ENCODE measurements at places on chromosomes 6 and 20.

DNA sequence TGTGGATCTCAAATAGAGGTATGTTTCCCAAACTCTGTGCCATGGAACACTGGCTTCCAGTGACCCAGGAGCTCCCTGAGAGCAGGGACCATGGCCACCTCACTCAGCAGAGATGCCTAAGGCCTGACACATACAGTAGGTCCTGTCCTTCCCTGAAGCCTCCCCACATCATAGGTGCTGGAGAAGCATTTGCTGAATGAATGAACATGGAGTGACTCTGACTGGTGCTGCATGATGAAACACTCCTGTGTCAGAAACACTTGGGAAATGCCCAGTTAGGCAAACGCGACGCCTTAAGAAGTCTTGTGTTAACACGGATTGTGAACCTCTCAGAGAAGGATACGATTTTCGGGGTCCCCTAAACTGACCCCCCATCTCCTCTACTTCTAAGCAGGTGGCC, 14.3 kb downstream of the SLA2 start:
- no peak for DNase-seq

DNA sequence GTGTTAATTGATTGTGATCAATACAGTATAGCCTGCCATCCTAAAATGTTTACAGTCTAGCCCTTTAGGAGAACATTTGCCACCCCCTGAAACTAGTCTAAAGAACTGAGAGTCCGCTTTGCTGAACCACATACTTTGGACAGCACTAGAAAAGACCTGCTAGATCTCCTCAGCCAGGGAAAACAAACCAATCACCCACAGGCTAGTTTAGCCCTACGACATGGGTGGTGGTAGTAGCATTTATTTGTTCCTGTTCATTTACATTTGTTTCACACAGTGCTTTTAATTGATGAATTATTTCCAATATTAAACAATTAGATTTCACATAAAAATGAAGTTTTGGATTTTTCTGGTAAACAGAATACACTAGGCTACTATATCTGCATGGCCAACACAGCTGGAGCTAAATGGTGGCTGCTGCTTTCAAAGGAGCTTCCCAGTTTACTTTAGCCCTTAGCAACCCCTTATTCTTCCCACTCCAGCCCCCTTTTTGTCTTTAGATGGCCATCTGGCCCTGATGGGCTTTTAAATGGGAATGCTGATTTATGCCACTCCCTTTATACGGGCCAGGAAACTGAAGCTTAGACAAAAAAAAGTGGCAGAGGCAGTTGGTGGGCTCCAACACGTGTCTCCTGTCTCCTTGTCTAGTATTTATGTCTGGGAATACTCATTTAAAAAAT, 72.4 kb downstream of the ADGRG6 start:
- DNase-seq: no peak

GRCh38 chr20:44195605-44196004, 8.6 kb upstream of the JPH2 start:
- no peak for DNase-seq

DNA sequence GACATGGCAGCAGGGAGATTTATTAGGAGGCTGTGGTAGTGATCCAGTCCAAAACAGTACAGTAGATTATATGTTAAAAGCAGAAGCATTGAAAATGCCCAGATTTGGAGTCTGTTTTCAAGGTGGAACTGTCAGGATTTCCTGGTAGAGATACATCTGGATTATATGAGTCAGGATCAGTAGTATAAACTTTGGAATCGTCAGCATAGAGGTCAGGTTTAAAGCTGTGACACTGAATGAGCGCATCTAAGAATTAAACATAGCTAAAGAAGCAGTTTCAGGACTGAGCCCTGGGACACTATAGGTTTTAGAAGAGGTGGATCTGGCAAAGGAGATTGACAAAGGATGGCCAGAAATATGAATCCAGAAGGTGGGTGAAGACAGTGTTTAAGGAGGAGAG, 60.4 kb downstream of the RNF144B start:
- no peak for DNase-seq

DNA sequence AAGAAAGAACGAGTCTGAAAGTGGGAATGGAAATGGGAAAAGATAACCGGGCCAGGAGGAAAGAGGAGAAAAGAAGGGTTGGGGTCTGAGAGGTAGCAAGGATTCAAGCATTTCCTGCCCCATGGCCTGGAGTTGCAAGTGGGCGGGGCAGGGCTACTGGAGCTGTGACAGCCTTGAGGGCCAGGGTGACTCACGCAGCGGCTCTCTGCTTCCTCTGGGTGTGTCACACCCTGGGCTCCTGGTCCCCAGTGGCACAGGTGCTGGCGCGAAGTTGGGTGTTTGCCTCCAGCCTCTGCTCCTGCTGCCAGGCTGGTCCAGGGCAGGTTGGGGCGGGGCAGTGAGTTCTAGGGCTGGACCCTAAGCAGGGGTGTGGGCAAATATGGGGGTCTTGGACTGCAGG, 3.3 kb upstream of the ULBP3 start:
- DNase-seq: no peak

DNA sequence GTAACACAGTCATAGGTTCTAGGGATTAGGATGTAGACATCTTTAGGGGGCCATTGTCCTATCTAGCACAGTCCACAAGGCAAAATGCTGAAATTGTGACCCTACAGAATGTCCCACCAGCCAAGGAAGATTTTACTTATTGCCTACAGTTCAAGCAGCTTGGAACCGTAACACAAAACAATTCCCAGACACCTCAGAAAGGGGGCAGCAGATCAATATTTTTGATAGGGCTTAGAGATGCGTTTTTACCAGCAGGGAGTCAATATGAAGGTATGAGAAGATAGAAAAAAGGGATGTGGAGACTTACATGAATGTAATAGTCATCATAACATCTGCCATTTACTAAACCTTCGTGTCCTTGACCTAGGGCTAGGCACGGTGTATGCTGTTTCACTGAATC, 81.0 kb downstream of the TMEM170B start:
- DNase-seq: no peak

DNA sequence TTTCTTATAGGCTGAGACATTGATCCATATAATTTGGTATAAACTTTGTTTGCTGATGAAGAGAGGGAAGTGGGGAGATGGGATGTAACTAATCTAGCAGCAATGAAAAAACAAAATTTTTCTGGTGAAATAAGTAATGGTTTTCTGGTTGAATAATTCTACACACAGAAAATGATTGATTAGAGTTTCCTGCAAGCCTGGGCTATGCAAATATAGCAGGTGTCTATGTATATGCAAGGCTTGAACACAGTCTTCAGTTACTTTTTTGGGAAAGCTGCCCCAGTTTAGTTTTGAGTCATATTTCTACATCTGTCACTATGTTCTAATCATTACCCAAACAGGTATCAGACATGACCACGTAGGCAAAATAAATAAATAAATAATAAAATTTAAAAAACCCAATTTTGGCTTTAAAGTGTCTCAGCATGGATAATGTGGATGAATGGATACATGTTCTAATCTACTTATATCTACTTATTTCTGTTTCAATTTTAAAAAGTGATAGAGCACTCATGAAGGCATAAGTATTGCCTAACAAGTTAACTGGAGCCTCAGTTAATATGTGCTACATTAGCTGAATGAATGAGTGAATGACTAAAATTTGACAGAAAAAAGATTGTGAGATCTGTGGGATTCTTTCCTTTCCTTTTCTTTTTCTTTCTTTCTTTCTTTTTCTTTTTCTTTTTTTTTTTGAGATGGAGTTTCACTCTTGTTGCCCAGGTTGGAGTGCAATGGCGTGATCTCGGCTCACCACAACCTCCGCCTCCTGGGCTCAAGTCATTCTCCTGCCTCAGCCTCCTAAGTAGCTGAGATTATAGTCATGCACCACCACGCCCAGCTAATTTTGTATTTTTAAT, 37.2 kb upstream of the TFB1M start:
- DNase-seq: no peak

DNA sequence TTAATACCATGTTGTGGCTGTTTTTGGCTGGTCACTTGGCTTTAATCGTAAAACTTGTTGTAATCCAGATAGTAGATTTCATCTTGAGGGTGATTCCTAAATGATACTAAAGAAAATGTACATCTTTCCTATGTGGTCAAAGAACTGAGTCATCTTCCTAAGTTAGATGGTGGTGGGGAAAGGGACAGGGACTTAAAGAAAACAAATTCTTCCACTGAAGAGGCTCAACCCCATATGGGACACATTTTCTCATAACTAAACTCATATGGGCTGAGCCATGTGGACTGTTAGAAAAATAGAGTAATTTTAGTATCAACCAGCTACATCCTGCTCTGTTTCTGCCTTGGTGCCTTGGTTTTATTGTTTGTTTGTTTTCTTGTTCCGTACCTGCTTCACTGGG, 155.8 kb downstream of the TSHZ2 start:
- DNase-seq: no peak

DNA sequence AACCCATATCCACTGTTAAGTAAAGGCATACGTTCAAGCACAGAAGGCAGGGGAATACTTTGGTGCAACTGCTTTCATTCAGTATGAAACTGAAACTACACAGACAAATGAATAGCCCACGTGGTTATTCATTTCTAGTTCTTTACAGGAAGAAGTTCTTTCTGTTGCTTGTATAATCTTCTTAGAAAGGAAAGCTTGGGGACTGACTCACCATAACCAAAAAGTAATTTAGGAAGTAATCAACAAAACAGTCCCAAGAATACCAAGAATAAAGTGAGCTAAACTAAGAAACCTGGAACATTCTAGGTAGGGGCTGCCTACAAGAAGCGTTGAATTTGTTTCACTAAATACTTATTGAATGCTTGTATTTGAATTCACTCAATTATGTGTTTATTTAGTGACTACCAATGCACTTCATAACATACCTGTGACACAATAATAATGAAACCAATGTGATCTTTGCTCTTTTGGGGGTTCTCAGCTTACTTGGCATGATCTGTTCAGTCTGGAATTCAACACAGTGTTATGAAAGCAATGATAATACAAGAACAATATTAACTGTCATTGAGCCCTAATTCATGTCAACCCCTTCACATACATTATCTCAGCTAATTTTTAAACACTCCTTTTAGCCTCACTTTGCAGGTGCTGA, 25.1 kb upstream of the KIAA0408 start:
- peak; percentile 52 for DNase-seq

DNA sequence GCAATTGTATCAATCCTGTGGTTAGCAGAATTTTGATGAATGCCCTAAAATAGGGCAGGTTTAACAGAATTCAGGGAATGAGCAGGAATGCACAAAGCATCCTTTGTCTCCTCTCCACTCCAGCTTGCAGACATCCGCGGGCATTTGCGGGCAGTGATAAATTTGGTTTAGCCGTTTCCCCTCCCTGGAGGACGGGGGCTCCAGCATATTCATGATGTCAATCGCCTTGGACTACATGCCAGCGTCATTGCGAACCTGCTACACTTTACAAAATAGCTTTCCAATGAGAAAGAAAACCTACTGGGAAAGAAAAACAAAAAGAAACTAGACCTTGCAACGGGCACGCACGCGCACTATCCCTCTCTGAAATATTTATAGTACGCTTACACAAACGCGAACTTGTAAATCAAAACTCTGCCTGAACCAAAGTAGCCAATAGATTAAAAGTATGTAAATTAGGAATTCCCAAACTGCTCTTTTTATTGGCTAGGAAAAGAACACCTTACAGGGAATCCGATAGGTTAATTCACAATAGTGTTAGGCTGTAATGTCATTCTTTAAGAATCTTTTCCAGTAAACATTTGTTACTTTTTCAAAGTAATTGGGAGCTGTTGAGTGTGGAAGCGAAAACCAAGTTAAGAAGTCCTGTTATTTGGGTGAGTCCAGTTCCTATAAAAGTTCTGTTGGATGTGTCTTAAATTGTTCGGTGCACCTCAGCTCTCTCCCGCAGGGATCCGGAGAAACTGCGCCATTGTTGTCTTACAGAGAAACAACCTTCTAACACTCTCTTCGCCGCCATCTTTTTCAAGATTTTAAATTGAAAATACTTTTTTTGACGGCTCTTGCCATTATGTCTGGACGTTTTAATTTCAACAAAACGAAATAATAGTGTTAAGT, 136.7 kb downstream of the HFE start:
- peak; percentile 89 for DNase-seq

DNA sequence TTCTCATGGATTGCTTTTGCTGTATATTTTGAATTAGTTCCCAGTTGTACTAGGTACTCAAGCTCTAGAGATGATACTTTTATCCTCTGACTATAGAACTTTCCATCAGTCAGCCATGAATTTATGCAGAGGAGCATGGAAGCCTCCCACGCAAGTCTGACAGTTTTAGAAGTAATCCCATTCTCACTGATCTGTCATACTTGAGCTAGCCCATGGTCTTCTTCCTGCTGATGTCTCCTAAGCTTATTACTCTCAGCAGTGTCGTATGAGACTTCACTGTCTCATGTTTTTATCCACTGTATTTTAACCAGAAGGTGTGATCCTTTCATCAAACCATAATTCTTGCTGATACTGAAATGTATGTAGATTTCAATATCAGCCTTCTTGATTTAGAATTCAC, 715.2 kb upstream of the MARCKS start:
- DNase-seq: no peak

- no peak for DNase-seq
Measured at GRCh38 chr20:60352017-60352416, 393.8 kb downstream of the CDH26 start.

- DNase-seq: no peak
Measured at GRCh38 chr6:158560836-158561320, 987 bp downstream of the TMEM181 start.

- DNase-seq: no peak
Measured at GRCh38 chr6:122845916-122846612, 57.0 kb downstream of the SMPDL3A start.

Data from CD4-positive, alpha-beta T cell treated with Interleukin-17A for 1 hour (primary cell).